CD14-positive monocyte (primary cell): ENCODE measurements at places on chromosomes 11 and 22.

GRCh38 chr11:64103277-64103985 lies 62.5 kb downstream of the MACROD1 start:
- DNase-seq: no peak

DNA sequence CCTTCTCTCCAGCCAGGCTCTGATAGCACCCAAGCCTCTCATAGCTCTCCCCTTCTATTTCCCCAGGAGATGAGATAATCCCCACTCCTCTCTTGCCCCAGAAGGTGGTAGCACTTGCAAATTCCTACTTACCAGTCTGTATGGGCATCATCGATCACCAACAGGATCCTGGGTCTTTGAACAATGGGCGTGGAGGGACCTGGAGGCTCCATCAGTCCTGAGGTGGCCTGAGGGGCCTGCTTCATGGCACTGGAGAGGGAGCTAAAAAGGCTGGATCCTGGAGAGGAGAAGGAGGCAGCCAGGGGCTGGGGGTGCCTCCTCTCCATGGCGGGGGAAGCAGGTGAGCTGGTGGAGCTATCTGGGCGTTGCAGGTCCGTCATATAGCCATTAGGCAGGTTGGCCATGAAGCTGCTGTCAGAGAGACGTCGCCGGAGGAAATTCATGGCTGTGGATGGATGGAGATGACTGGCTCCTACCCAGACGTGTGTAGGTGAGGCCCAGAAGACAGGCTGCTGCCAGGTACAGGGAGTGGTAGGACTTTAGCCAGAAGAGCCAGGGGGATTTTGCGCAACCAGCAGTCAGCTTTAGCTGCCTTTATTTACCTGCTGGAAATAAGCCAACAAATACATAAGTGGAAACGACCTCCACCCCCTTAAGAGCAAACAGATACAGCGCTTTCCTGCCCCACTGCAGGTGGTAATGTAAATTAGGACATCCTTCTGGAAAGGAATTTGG lies 51.8 kb downstream of the SYN3 start:
- DNase-seq: no peak

DNA sequence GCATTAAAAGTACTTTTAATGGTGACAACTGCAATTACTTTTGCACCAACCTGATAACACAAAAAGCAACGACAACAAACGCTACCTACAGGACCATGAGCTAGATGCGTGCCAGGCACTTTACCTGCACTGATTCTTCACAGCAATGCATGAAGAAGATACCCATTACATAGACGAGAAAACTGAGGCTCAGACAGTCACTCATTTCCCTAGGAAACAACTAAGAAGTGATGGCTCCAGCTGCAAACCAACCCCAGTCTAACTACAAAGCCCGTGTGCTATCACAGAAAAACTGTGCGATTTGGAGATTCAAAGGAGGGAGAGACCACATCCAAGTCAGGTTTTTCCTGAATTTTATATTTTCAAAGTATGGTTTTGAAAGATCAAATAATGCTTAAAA lies 80.1 kb upstream of the TP53I11 start:
- DNase-seq: no peak

DNA sequence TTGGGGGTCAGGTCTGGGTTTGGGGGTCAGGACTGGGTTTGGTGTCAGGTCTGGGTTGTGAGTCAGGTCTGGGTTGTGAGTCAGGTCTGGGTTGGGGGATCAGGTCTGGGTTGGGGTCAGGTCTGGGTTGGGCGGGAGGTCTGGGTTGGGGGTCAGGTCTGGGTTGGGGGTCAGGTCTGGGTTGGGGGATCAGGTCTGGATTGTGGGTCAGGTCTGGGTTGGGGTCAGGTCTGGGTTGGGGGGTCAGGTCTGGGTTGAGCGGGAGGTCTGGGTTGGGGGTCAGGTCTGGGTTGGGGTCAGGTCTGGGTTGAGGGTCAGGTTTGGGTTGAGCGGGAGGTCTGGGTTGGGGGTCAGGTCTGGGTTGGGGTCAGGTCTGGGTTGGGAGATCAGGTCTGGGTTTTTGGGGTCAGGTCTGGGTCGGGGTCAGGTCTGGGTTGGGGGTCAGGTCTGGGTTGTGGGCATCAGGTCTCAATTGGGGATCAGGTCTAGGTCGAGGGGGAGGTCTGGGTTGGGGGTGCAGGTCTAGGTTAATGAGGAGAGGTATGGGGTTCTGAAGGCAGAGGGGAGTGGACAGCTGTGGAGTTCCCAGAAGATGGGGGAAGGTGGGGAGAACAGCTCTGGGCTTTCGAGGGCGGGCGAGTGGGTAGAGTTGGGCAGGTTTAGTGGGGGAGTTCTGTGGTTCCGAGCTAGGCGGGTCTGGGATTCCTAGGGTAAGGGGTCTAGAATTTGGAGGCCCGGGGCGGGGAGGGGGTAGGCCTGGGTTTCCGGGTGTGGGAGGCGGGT lies 629 bp downstream of the TTLL8 start:
- DNase-seq: no peak

DNA sequence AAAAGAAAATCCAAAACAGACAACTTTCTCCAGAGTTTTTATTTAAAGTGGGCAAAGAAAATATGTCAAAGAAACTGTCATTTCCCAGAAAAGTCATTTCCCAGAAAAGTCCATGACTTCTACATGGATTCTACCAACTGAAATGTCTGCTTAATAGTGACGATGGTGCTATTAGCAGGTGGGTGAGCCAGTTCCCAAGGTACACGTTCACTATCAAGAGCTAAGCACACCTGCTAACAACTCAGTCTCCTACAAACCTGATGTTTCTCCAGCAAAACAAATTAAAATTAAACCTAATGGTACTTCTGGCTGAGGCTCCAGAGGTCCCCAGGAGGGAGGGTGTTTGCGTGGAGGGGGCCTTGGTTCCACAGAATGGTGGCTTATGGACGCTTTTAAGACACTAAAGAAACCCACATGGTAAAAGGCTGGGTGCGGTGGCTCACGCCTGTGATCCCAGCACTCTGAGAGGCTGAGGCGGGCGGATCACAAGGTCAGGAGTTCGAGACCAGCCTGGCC lies 26.8 kb downstream of the POU2AF1 start:
- no peak for DNase-seq

- no peak for DNase-seq
Measured at GRCh38 chr22:43127166-43127908, 15.9 kb downstream of the MCAT start.

- DNase-seq: no peak
Measured at GRCh38 chr11:104908186-104908531, 9.9 kb upstream of the CASP12 start.

DNA sequence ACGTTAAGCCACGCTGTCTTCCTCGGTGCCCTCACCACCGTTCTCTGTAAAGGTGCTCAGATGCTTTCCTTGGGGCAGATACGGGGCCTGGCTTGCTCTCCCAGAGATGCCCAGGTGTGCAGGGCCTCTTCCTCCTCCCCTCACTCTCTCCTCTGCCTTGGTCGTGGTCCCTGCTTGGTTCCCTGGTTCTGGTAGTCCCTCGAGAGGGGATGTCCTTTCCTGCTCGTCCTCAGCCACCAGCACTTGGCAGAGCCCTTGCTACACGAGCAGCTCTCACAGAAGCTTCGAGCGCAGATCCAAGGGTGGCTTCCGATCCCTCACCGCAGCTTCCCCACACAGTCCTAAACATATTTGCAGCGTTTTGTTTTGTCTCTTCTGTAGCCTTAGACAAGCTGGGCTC lies 298.8 kb downstream of the TBC1D22A start:
- DNase-seq: no peak

GRCh38 chr11:25769287-25769686 lies 562.6 kb upstream of the ANO3 start:
- DNase-seq: no peak

DNA sequence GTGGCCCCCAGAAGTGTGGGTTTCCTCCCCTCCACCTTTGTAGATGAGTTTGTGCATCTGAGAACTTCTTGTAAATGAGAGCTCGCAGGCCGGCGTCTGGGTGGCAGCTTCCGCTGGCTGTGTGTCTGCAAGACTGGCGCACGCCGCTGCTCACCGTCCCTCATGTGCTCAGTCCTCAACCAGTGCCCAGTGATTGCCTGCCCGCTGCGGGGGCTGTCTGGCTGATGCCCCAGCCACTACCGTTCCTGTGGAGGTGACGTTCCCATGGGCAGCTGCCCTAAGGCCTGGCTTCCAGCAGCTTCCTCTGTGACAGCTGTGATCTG lies 8.8 kb downstream of the TBX1 start:
- DNase-seq: no peak

GRCh38 chr11:99275521-99275920 lies 254.8 kb downstream of the CNTN5 start:
- no peak for DNase-seq

- no peak for DNase-seq
Measured at GRCh38 chr11:2827256-2827655, 58.3 kb downstream of the CDKN1C start.

DNA sequence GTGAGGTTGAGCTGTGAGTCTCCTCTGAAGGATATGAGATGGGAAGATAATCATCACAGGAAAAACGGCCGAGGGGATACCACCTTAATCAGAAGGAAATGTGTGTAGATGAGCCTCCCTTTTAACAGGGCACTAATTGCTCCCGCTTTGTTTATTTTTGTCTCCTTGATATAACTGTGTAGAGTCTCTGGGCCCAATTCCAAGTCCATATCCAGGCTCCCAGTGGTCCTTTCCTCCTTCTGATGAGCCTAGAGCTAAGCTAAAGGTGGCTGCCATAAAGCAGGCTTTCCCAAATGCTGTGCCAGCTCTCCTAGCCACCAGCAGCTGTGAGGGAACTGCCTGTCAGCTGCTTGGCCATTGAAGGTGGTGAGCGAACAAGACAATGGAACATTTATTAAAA lies 17.1 kb upstream of the CCDC90B start:
- DNase-seq: no peak

- no peak for DNase-seq
Measured at GRCh38 chr11:113578033-113578380, 102.8 kb upstream of the DRD2 start.

- no peak for DNase-seq
Measured at GRCh38 chr22:39457556-39458443, 988 bp downstream of the MGAT3 start.

- no peak for DNase-seq
Measured at GRCh38 chr22:47398491-47398890, 636.0 kb downstream of the TBC1D22A start.

- DNase-seq: no peak
Measured at GRCh38 chr22:34395370-34395769, 475.1 kb upstream of the LARGE1 start.

GRCh38 chr11:134944986-134945385 lies 532.9 kb upstream of the B3GAT1 start:
- no peak for DNase-seq

GRCh38 chr11:35030716-35031213 lies 108.2 kb upstream of the CD44 start:
- DNase-seq: peak; percentile 97

DNA sequence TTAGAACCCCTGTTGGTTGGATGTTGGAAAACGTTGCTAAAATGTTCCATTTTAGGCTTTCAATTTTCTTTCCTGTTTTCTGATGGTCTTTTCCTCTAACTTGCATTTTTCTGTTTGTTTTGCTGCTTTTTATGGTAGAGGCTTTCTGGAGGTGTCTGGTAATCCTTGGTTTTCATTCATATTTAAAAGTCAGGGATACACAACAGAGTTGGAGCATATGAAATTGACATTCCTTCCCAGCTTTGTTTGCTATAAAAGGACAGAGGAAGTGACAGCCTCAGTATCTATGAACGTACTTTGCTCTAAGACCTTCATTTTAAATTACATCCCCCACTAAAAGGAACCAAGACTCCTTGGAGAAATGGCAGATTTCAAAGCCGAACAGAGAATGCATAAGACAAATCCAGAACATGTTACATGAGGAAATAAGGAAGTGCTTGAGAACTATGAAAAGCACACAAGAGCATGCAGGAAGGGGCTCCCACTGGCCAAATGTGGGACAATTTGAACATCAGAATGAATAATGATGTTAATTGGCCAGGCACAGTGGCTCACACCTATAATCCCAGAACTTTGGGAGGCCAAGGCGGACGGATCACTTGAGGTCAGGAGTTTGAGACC lies 56.7 kb downstream of the PPP6R3 start:
- no peak for DNase-seq

DNA sequence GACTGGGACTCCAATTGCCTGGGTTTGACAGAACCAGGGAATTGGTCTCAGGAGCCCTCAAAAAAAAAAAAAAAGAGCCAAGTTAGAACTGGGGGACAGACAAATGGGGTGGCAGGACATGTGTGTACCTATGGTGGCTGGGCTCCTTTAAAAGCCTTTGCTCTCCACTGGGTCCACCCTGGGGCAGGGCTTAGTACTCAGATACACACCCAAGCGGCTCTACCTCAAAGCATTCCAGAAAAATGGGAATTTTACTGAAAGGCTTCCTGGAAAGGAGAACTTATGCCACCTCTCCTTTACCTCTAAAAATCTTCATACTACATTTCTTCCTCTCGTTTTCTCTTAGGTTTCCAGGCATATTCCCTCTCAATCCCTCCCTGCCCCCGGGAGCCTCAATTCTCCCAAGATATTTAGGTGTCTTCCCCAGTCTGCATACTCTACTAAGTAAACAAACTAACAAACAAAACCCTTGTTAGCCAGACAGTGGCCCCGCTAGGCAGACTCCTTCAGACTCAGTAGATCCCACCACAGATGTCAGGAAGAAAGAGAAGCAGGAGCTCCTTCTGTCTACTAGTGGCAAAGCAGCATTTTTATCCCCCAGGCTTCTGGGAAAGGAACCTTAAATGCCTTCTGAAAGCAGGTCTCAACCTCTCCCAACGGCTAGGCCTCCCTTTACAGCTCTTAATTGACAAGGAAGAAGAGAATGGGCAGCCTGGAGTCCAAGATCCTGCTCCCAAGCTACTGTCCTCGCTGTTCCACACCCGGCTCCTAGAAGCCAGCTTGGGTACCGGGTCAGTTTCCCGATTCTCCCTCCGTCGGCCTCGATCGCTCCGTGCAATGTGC lies 653 bp downstream of the PCSK7 start:
- no peak for DNase-seq
